ENCODE measurements at places on chromosomes 4 and X.

DNA sequence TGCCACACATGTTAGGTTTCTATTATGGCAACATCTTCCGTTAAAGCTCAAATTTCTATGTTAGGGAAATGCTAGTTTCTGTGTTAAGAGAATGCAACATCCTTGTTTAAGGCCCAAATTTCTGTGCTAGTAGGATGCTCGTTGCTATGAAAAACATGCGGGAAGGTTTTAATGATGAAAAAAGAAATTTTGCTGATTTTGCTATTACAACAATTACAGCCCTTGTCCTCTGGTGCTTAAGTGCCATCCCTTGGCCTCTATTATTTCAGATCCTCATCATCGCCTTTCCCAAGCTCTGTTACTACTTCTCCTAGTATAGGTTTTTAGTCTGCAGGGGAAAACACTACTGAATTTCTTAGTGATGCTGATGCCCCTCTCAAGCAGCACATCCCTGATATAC, 412.6 kb upstream of the NDST3 start:
- no peak for DNase-seq

DNA sequence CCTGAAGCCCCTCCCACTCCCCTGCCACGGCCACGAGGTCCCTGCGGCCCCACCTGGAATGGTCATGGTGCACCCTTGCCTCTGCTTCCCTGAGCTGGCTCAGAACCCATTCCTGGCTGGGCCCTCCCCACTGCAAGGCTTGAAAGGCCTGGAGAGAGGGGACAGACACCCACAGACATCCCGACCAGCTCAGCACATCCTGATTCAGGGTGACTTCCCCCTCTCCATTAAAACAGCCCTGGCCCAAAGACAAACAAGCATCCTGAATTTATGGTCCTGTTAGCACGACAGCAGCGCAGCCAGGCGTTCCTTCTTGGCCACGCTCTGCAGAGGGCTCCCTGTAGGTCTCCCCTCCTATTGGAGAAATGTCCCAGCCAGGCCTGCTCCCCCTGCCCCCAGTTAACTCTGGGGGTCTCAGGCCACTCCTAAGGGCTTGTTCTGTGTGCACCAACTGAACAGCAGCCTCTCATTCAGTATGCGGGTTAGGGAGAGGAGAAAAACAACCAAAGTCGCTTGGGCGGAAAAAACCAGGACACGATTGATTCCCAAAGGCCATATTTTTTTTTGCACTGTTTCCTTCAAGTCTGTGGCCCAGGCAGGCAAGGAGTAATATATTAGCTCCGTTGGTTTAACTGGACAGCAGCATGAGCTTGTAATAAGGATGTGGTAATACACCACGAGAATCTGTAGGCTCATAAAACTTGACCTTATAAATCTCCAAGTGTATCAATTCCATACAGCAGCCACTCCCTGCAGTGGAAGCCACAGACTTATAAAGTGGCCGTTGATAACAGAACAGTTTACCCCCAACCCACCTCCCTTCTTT, 106.7 kb upstream of the MSX1 start:
- DNase-seq = no peak

DNA sequence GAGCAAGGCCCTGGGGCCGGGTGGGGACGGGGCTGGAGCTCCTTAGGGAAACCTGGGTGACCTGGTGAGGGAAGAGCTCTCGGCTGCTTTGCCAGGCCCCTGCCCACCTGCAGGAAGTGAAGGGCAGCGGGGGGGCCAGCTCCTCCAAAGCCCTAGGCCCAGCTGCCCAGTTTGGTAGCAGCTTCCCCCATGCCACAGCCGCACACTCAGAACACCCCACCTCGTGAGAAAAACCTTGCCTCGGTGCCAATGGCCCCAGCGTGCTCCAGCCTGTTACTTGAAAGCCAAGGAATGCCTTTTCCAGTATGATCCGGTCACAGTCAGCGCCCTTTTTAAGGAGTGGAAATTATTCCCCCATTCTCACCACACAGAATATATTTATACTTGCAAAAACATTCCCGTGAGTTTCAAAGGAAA, 38.3 kb downstream of the ACOX3 start:
- DNase-seq = no peak

- DNase-seq = peak; percentile 1
Observed at GRCh38 chrX:53312946-53313727, 31.8 kb upstream of the IQSEC2 start.

DNA sequence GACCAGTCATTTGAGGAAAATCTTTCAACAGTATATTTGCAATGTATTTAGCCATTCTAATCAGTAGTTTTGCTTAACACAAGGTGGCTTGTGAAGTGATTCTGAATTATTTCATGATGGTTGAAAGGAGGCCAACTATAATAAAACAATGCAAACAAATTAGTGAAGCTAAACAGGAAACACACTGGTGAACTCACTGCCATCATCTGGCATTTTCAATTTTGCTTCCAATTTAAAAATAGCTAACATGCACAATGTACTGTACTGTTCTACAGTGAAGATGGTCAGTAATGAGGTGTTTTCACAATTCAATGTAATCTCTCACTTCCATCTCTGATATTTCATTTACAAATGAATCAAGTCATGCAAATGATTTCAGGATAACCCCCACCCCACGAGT, 31.1 kb downstream of the PGRMC2 start:
- DNase-seq = no peak

DNA sequence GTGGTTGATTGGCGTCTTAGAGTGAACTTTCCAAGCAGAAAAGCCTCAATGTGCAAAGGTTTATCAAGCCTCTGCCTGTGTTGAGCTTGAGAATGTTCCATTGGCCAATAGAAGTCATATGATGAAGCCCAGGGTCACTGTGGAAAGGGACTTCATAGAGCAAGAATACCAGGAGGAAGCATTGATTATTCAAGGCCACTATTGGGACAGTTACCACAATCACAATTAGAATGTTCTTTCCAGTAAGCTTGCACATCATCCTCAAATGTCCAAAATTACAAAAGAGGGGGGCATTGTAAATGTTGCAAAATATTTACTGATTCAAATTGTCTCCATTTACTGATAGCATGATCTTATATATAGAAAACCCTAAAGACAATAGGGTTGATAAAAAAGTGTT, 32.9 kb upstream of the NDP start:
- DNase-seq = no peak

- DNase-seq = no peak
Observed at GRCh38 chr4:75658876-75659275, 14.3 kb downstream of the G3BP2 start.

DNA sequence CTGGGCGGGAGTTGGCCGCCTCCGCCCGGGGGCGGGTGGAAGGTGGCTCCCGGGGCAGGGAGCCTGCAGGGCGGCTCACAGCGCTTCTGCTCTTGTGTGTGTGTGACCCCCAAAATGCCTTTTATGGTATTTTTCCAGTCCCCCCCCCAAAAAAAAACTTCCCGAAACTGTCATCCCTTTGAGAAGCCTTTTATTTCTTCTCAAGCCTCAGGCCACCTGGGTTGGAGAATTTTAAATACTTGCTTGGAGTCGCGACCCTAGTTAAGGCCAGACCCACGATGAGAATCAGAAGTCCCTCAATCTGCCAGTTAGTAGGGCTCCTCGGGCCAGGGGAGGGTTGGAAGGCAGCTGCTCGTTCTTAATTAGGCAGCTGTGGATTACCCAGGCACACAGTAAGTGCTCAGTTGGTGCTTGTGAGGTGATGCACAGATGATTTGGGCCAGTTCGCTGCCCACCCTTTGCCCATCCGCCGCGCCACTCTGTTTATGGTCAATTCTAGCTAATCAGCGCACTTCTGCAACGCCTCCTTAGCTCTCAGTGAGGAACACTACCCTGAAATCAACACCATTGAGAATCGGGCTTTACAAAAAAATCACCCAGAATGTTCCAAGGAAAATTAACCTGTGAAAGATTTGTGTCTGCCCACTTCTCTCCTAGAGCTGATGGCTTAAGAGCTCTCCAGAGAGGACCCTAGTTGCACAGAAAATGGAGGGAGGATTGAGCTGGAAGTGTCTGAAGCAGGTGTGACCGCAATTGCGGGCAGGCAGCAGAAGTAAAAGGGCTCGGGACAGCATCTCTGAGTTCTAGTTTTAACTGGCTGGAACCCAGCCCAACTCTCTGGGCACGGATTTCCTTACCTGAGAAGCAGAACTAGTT, 648 bp upstream of the SCD5 start:
- DNase-seq = no peak

DNA sequence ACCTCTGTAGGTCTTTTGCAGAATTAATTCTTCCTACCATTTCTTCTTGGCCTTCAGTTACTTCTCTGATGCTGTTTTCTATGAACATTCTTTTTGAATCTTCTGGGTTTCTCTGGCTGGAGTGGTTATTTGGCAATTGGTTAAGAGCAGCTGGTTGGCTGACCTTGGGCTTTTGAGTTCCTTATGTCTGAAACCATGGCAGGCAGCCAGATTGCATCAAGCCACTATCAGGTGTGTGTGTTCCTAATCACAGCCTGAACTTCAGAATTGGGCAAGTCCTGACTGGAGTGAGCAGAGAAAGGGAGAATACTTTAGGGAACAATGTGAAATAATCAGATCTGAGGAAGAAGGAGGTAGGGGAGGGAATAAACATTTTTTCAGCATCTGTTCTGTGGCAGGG, 90.2 kb downstream of the ARHGAP10 start:
- no peak for DNase-seq

DNA sequence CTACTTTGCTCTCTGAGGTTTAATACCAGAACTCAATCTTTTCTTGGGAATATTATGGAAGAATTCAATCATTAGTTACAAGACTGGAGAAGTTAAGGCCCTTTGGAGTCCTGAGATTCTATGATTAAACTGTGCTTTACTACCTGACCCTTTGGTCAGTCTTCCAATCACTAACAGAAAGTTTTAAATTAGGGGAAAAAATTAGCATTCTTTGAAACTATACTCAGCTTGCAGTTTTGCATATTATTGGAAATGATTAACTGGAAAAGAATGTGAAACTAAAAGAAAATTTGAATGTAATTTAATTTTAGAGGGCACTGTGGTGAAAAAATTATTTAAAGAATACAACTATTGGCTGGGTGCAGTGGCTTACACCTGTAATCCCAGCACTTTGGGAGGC, 18.7 kb upstream of the GPR34 start:
- DNase-seq = no peak

- DNase-seq = no peak
Observed at GRCh38 chr4:8350352-8350751, 80.8 kb downstream of the HTRA3 start.

- DNase-seq = peak; percentile 60
Observed at GRCh38 chr4:133146574-133147241, 2.4 kb upstream of the PCDH10 start.

Data from DMS153 (cell line).